Suppressor macrophage treated with lipopolysaccharide for 4 hours (primary cell): ENCODE measurements at places on chromosomes 1 and 21.

DNA sequence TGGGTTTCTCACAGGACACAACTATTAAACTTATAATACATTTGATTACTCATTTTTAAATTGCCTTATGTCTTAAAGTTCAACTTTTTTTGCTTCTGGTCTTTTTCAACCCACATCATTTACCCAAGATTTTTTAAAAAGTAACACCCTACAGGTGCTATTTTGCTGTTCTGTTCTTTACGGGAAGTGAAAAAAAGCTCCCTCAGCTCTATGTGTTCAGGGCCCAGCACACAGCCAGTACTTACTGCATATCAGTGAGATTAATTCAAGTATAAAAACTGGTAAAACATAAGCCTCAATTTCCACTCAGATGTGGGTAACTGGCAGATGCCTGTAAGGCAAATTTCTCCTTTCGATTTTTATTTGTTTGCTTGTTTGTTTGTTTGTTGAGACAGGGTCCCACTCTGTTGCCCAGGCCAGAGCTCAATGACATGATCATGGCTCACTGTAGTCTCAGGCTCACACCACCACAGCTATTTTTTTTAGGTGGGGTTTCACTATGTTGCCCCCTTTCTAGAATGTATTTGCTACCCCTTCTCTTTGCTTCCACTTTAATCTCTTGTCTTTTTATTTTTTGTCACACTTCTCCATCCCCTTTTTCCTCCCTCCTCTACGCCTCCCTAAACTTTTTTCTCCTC is 20.3 kb downstream of the RNASEL start:
- no peak for DNase-seq

GRCh38 chr21:36567216-36567885 is 87.4 kb upstream of the CLDN14 start:
- DNase-seq: no peak

- no peak for DNase-seq
These were observed 4.7 kb upstream of the THEM5 start for GRCh38 chr1:151858030-151858746.

DNA sequence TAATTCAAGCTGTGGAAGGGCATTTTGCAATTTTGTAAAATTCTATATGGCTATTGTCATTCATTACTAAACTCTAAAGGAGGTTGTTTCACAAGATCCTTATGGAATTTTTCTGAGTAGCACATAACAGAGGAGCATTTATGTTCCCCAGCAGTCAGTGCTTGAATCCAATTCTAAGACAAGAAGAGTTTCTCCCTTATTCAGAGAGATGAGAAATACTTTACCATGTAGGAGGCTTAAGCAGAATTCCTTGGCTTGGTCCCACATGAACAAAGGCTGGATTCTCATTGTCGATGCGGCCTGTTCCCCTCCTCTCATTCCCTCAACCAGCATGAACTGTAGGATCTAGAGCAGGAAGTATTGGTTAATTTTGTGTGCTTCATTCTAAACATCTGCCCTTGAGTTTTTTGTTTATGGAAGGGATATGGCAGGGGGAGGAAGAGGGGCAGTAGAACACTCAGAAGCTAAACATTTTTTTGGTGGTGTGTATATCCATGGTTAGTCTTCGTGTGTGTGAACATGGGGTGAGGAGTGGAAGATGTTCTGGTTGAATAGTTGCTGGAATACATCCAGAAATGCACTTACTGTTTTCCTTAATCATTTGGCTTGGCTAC is 74.3 kb downstream of the LAMC1 start:
- peak; percentile 11 for DNase-seq

- peak; percentile 51 for DNase-seq
These were observed 9.9 kb upstream of the COA7 start for GRCh38 chr1:52707927-52708655.

- no peak for DNase-seq
These were observed 13.9 kb downstream of the OR14I1 start for GRCh38 chr1:248688527-248689298.

- no peak for DNase-seq
These were observed 51.6 kb downstream of the FAM163A start for GRCh38 chr1:179794669-179795068.
